Stimulated activated CD4-positive, alpha-beta T cell treated with anti-CD3 and anti-CD28 coated beads, Interleukin-1b, Interleukin-23, amount 100 ng/mL, for 48 hours (primary cell): ENCODE measurements at places on chromosomes 5 and 9.
A peak's percentile ranks its signal among the peaks of the same experiment; 100 is the strongest.

GRCh38 chr9:34158362-34158869 is 20.4 kb upstream of the UBAP1 start:
- no peak for DNase-seq

DNA sequence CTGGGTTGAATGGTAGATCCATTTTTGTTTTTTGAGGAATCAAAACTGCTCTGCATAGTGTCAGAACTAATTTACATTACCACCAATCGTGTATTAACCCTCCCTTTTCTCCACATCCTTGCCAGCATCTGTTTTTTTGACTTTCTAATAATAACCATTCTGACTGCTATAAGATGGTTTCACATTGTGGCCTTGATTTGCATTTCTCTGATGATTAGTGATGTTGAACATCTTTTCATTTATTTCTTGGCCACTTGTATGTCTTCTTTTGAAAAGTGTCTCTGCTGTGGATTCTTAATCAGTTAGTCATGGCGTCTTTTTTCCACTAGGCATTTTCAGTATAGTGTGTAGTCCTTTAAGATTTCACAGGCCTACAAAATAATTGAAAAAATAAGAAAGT is 2144.3 kb upstream of the C9orf72 start:
- DNase-seq: no peak

DNA sequence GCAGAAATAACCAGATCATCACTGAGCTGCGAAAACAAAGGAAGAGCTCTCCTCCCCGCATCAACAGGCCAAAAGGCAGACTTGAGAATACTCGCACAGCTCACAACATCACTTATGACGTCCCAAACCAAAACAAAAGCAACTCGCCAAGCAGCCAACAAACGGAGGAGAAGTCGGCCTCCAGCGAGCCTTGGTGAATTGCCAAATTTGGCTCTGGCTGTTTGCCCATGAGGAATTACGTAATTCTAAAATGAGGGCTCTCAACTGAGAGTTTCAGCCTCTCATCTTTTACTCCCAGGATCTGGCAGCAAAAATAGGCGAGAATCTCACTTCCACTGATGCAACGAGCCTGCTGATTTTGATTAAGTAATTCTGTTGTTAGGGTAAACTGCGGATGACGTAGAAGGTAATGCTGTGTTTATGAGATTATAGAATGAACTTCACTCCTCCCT is 51.7 kb upstream of the SEMA6A start:
- no peak for DNase-seq

DNA sequence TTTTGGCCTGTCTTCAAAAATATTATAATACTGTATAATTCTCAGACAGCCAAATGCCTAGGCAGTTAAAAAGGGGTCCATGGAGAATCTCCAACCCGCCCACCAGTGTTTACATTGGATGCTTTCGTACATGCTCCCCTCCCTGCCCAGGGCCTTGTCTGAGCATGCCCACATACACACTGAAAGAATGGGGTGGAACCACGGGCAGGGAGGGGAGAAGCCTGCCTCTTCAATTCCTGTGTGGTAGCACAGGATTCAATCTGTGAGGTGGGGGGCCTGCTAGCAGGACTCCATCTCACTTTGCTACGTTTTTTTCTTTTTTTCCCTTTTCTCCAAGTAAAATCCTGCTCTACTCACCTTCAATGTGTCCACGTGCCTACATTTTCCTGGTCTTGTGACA is 314.7 kb upstream of the GRAMD2B start:
- DNase-seq: no peak

GRCh38 chr5:88831816-88832215 is 51.2 kb downstream of the MEF2C start:
- no peak for DNase-seq

- no peak for DNase-seq
These were observed 15.8 kb downstream of the ERGIC1 start for GRCh38 chr5:172849606-172850453.

- no peak for DNase-seq
These were observed 229.4 kb downstream of the CDK5RAP2 start for GRCh38 chr9:120350596-120350995.

- peak; percentile 35 for DNase-seq
These were observed 71.8 kb upstream of the MAMDC2 start for GRCh38 chr9:69971643-69972449.

GRCh38 chr5:125823572-125823971 is 599.6 kb upstream of the GRAMD2B start:
- no peak for DNase-seq

GRCh38 chr9:129013674-129014073 is 14.5 kb downstream of the SH3GLB2 start:
- no peak for DNase-seq

DNA sequence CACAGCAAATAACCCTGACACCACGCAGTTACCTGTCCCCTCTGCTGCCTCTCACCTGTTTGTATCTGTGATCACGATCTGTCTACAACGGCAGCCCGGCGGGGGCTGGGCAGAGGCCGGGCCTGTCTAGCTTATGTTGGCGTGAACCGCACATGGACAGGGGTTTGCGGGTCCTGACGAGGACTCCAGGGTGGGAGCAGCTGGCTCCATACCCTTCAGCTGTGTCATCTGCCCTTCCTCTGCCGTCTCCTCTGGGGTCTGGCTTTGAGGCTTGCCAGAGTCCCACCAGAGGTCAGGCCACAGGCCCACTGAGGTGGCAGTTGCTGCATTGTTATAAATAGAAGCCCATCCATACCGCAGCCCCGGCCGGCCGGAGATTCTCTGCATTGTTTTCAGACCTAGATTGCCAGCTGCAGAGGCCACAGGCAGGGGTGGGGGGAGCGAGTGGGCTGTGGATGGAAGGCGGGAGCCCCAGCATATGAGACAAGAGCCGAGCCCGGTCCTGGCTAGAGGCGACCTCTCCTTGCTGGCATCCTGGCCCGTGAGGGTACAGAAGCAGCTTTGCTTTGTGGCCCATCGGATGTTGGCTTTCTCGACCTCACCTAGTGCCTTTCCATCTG is 37.8 kb downstream of the FAM78A start:
- DNase-seq: no peak

- no peak for DNase-seq
These were observed 3.8 kb upstream of the TOR4A start for GRCh38 chr9:137273611-137274320.

DNA sequence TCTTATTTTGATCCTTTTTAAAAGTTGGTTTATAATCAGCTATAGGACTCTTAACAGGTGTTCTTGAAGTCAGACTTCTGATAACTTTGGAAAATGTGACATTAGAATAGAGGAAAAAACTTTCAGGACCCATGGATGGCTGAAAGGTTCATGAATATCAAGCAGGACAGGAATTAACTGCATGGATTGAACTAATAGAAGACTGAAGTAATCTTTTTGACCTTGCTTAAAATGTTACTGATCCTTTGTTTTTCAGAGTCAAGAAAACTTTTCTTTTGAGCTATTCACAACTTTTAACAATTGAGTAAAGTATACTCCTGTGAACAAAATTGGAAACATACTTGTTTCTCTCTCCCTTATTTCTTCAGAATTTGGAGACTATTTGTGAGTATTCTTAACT is 79.2 kb downstream of the PLK2 start:
- DNase-seq: no peak

DNA sequence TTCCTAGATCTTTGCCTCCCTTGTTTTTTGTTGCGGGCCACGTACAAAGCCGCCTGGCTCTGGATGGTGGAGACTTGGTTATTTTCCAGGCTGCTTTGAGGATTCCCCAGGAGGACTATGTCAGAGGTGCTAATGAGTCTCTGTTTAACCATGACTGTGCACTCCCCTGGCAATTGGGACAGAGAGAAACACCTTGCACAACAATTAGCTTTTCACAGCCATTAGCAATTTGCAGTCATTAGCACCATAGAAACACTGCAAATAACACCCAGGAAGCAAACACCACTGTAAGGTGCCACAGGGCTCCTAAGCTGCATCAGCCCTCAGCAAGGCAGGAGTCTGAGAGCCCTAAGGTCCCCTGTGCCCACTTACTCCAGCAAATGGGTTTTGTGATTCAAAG is 201.0 kb upstream of the VLDLR start:
- no peak for DNase-seq

DNA sequence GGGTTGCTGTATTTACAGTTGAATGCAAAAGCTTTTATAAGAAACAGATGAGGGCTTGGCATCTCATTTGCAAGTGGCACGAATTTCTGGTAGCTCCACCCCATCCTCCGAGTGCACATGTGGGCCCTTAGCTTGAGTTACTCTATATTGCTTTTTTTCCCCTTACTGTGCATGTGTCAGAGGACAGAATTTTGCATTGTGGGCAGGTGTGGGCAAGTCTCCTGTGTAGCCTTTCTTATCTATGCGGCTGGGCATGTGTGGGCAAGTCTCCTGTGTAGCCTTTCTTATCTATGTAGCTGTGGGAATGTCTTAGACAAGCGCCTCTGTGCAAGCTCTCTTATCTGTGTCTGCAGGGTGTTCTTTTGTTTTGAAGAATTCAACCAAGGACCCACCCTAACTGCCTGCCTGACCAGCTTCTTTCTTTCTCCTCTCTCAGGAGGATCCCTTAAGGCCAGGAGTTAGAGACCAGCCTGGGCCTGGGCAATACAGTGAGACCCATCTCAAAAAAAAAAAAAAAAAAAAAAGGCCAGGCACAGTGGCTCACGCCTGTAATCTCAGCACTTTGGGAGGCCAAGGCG is 34.1 kb upstream of the SIL1 start:
- no peak for DNase-seq

DNA sequence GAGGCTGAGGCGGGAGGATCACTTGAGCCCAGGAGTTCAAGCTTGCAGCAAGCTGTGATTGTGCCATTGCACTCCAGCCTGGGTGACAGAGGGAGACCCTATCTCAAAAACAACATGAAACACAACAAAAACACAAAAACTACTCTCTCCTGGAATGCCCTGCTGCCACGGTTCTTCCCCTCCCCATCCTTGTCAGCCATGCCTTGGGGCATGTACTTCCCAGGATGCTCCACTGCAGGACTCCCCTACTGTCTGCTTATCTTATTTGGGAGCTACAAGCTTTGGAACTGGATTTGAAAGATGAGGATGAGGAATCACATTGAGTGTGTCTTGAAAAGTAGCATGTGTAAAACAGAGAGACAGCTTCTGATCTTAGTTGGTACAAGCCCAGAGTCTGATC is 40.1 kb upstream of the KIAA1958 start:
- DNase-seq: no peak

DNA sequence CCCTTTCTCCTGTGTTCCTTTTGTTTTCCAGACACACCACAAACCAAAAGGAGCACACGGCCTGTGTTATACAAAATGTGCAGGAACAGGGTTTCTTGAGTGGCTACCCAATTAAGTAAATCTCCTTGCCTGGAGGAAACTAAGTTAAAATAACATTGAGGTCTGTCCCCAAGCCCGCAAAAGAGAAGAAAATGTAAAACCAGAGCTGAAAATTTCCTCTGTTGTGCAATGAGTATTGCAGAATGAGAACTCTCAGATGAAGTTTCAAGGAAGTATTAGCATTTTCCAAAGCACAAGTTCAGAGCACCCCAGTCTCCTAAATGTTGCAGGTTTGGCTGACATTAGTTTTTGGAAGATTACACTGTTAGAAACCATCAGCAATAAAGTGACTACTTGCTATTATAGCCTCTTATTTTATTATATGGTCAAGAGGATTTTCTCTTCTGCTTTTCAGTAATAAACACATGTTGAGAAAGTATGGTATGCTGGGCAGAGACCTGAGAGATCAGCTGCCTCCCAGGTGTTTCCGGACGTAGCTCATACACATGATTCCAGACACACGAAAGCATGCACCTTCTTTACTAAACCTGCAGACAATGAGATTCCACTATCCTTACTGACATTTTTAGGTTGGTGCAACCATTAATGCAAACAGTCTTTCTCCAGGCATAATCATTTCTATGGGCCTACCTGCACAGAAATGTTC is 161.3 kb downstream of the SNCAIP start:
- DNase-seq: no peak

- no peak for DNase-seq
These were observed 97.8 kb downstream of the STK32A start for GRCh38 chr5:147332658-147333057.

- no peak for DNase-seq
These were observed 11.2 kb upstream of the EGR1 start for GRCh38 chr5:138454121-138454520.

GRCh38 chr5:32419791-32420190 is 24.7 kb downstream of the ZFR start:
- DNase-seq: no peak

DNA sequence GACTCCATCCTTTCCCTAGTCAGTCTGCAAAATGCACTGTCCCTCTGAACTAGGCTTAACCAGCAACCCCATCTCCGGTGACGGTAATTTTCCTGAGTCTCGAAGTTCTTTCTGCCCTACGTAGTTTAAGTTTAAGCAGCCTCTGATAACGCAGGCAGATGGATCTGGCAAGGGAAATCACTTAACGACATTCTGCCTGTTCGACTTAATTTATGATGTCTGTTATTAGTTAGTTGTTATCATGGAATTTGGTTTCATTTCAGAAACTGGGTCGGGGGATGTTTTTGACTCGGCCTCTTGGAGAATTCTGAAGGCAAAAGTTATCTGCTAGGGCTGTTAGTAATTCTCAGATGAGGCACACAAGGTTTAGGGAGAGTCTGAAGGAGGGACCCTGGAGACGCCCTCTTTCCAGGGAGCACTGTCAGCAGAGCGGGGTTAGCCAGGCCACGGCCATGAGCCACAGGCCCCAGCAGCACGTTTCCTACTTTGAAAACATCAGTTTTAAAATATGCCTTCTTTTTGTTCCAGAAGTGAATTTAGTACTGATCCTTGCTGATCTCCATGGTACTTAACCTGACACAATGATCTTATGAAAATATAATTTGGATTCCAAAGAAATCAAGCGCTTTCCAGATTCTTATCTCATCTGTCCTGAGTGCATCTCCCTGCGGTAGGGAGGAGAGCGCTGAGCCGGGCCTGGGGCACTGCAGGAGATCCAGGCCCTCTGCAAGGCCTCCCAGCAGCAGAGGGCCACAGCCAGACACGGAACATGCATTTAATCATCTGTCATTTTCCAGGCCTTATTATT is 171.0 kb upstream of the OTULINL start:
- DNase-seq: no peak

GRCh38 chr9:137030006-137030405 is 1.9 kb downstream of the FUT7 start:
- DNase-seq: no peak

DNA sequence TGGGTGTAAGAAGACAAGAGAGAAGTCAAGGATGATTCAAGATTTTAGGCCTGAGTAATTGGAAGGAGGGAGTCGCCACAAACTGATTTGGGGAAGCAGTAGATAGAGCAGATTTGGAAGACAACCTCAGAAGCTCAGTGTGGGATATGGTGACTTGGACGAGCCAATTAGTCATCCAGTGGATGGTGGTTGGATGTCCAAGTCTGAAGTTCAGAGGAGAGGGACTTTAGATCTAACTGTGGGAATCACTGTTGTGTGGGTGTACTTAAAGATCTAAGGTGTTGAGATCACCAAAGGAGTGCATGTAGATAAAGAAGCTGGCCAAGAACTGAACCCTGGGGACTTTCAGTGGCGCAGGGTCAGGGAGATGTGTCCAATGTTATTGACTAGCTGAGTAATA is 2.2 kb downstream of the IDNK start:
- DNase-seq: no peak

DNA sequence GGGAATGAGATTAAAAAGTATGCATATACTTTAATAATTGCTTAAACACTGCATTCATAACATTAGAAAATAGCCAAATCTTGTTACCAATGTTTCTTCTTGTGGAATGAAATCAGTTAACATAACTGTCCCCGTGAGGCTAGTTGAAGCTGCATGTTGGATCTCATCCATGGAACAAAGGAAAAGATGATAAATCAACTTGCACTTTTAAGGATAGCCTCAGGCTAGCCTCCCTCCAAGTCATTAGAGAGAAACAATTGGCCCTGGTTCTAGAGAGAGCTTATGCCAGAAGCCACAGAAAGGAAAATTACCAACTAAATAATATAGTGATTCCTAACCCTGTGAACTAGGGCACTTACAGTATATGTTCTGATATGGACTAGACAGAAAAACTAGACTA is 66.9 kb downstream of the GRIN3A start:
- DNase-seq: no peak
